NCI-H1436 treated with DMSO at 0.1 percent for 48 hours (cell line): ENCODE measurements at places on chromosomes 13 and 19.

- DNase-seq: peak; percentile 38
Measured at GRCh38 chr19:10461047-10461949, 41.0 kb downstream of the PDE4A start.

GRCh38 chr19:16825312-16826052, 3.7 kb upstream of the SIN3B start:
- DNase-seq: no peak

GRCh38 chr13:40429706-40430545, 236.5 kb downstream of the FOXO1 start:
- DNase-seq: no peak

GRCh38 chr13:92613921-92614320, 612.7 kb upstream of the GPC6 start:
- no peak for DNase-seq

DNA sequence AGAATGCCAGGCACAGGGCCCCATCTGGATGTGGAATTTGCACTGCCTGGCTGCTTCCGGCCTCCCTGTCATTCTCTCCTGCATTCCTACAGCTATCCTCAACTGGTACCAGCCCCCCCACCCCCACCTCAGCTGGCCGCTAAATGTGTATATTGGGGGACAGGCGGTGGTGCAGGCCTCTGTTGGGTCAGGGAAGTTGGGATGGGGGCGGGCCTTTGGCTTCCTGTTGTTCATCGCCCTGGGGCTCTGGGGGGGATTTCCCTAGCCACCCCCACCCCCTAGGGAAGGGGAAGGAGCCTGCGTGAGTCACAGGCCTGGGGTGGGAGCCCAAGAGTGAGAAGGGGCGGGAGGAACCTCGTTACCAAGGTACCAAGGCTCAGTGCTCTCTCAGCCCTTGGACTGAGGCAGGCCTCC, 10.6 kb downstream of the POU2F2 start:
- DNase-seq: no peak

DNA sequence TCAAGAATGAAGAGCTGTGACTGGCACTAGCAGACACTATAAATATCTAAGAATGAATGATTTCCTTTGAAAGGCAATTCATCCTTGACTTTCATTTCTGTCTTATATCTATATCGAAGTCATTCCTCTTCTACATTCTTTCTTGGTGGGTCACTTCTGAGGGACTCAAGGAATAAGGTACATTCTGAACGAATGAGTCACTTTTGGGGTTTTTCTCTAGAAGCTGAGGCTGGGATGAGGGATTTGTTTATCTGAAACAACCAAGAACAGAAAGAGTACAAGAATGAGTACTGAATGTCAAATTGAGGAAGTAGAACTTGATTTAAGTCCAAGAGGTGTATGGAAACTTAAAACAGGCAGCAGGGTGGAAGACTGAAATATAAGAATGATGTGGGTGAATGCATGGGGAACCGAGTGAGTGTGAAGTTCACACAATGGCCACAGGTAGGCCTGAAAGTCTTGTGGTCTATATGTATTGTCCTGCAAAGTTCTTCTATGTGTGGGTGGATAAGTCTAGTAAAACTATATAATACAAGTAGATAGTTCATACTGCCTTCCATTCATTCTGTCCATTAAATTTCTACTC, 343.9 kb downstream of the OXGR1 start:
- DNase-seq: no peak

DNA sequence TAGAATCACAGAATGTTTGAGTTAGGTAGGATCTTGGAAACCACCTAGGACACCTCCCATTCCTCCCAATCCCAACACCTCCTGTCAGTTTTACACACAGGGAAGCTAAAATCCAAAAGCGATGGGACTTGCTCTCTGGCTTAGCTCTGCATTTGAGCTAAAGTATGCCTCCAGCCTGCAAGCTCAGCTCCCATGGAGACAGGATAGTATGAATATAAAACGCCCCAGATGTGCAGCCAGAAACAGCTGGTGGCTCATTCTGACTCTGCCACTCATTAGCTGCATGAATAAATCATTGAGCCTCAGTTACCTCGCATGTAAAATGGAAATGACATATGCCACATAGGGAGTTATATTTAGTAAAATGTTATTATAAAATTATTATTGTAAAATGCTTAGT, 336.0 kb downstream of the SUCLA2 start:
- DNase-seq: no peak

DNA sequence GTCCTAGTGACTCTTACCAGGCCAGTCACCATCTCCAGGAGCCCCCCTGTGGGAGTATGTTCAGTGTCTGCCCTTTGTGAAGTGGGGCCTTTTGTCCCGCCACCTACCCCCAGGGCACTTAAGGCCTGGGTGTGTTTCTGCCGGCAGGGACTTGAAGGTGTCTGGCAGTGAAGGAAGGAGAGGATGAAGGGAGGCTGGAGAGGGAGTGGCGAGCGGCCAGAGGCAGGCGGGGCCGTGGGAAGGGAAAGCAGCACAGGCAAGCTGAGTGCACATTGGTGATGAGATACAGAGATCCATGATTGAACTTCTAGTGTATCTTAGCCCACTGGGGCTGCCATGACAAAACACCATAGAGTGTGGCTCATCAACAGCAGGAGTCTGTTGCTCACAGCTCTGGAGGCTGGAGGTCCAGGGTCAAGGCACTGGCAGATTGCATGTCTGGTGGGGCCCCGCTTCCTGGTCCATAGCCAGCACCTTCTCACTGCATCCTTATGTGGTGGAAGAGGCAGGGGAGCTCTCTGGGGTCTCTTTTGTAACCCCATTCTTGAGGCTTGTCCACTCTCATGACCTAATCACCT, 17.5 kb downstream of the CUL4A start:
- DNase-seq: no peak

- DNase-seq: no peak
Measured at GRCh38 chr19:19540064-19540714, 2.1 kb downstream of the CILP2 start.

DNA sequence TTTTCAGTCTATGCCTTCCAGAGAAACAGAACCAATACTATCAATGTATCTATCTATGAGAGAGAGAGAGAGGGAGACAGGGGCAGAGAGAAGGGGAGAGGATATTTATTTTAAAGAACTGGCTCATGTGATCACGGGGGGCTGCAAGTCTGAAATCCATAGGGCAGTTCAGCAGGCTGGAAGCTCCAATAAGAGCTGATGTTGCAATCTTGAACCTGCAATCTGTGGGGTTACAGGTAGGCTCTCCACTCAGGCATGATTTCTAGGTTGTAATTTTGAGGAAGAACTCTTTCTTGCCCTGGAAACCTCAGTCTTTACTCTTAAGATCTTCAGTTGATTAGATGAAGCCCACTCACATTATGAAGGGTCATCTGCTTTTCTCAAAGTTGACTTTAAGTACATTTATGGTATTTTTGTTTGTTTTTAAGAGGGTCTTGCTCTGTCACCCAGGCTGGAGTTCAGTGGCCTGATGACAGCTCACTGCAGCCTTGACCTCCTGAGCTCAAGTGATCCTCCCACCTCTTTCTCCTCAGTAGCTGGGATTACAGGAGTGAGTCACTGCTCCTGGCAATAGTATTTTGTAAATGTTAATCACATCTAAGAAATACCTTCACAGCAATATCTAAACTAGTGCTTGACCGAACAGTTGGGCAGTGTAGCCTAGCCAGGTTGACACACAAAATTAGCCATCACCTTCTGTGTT, 376.4 kb downstream of the FGF9 start:
- no peak for DNase-seq

DNA sequence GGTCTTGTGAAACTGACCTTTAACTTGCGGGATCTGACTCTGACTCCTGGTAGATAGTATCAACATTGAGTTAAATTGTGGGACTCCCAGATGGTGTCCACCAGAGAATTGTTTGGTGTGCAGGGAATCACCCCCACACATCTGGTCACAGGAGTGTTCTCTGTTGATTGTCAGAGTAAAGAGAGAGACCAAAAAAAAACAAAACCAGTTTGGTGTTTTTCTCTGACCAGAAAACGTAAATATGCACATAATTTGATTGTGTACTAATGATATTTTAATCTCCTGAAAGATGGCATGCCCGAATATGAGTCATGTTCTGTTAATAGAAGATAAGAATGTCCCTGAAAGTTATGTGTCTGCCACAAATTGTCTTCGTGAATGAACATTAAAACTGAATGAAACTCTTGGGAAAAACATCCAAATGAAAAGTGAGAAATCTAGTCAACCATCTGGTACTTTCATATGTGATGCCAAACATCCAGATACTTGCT, 118.5 kb upstream of the GPC6 start:
- no peak for DNase-seq

GRCh38 chr19:55497763-55498162, 9.5 kb downstream of the SSC5D start:
- DNase-seq: no peak

- no peak for DNase-seq
Measured at GRCh38 chr13:65497265-65497664, 1732.9 kb downstream of the PCDH9 start.

DNA sequence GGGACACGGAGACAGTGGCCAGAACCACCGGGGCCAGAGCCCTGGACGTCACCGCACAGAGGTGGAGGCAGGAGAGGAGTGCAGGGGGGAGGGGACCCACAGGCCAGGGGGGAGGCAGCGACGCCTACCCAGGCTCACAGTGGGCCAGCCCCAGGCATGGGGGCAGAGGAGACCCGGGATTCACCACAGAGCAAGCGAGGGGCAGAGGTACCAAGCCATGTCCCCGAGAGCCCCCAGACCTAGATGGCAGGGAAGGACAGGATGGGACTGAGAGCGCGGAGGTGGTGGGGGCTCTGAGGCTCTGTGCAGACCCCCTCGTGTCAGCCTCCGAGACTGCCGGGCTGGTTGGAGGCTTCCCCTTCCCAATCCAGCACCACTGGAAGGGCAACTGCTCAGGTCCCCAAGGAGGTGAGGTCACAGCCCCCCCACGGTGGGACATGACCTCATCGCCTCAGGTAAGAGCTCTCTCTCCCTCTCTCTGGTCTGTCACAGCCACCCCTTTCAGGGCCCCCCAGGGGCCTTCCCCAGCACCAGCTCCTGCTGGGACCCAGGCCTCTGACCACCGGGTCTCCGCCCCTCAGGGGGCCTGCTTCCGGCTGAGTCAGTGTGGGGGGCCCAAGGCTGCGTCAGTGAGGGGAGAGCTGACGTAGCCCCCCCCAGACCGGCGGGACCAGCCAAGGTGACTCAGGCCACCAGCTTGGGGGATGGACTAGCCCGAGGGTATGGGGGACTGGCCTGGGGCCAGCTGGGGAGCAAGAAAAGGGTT, 2.2 kb upstream of the IL11 start:
- no peak for DNase-seq

DNA sequence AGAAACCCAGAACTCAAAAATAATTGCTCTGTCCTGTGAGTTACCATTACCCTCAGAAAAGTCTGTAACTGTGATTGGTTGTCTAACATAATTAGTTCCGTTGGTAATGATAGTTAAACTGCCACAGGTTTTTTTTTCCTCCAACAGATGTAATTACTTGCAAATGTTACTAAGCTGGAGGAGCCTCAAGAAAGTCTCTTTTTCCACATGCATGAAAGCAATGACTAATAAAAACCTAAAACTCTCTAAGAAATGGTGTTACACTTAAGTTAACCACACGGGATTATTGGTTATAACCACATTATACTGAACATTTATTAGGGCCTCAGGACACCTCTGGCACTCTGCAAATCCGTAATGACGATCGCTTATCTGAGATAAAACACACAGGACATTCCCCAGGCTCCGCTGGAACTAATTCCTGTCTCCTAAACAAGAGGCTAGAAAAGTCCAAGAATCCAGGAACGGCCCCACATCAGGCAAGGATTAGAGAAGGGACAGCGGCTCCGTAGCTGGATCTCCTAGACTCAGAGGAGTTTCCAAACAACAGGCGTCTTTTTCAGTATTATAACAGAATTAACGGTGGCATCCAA, 753 bp downstream of the ZNF235 start:
- DNase-seq: no peak

DNA sequence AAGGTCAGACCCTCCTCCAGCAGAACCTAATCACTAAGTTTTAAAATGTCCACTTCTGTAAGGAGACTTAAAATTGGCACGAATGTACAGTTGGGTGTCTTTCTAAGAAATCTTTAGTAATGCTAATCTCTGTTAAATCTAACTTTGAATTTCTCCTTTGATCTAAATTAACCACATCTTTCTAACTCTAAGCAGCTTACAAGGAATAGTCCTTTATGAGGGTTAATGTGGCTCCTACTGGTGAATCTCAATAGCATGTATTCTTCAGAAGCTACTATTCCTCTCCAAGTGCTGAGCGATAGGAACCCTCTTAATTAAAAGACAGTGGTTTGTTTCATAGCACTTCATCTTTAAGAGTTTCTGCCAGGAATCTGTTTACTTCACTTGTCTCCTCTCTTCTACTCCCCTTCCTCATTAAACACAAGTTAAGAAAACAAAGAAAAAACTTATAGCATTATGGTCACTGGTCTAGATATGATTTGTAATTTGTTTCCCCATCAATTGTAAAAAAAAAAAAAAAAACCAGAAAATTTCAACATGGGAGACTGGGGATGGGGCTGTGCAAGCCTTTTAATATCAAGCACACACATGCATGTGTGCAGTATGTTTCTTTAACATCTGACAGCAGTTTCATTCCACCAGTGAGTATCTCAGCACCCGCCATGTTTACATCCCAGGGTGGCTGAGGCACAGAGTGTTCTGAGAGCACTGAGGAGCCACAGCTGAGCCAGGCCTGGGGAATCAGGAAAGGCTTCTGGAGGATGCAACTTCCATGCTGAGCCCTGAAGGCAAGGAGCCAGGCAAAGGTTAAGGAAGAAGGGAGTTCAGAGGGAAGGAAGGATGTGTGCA, 57.7 kb downstream of the ATP7B start:
- DNase-seq: no peak
